Body of pancreas (tissue), 4 donors: ENCODE measurements at places on chromosomes 3 and 15. TPM values are rescaled to one million over a fixed set of nuclear protein-coding genes. Genes with fewer than 3 reads are reported as not detected.

INTS14 gene
- total RNA-seq, result 26.0 TPM

SLC22A13 gene
- 0.52 TPM for total RNA-seq

SQOR gene
- total RNA-seq, result 41.8 TPM

DNA sequence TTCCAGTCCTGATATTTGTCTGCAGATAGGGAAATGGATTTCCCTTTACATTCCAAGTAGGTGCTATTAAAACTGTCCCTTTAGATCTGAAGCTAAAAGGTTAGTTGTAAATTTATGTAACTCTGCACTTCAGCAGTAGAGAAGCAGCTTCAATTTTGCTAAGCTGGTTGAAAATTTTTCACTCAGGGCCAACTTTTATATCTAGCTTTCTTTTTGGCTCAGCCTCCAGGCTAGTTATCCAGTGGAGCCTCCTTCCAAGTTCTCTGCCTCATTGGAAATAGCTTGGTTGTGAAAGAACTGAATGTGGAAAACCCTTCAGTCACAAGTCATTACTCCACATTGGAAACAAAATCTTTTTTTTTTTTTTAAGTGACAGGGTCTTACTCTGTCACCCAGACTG lies 8.2 kb upstream of the ZNF660 start:
- no peaks in the 10 kb centered on the region for H3K27me3 ChIP-seq
- H3K36me3 ChIP-seq, result no peaks in the 10 kb centered on the region
- no peaks in the 10 kb centered on the region for H3K4me1 ChIP-seq
